ENCODE measurements at places on chromosomes 1 and 21.

- no peak for DNase-seq
These were observed 5.0 kb downstream of the MEF2D start for GRCh38 chr1:156495401-156496140.

GRCh38 chr1:110008971-110009565, 24.5 kb downstream of the AHCYL1 start:
- no peak for DNase-seq

GRCh38 chr1:29719253-29719652, 482.9 kb downstream of the PTPRU start:
- no peak for DNase-seq

DNA sequence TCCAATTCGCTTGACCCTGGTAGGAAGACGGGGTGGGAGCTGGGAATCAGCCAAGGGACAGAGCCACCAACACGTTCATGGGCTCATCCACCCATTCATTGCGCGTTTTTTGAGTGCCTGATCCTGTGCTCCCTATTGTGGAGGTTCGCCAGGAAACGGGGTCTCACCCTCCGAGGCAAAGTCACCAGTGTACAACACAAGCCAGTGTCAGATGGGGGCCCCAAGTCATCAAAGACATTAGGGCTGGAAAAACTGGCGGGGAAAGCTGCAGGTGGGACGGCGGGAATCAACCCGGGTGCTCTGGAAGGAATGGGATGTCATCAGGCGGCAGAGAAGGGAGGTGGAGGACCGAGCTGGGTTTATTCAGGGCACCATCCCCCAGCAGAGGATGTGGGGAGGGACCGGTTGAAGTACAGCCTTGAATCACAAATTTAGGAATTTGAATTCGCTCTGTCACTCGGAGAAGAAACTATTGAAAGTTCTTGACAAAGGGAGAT, 667 bp upstream of the NID1 start:
- no peak for DNase-seq

- no peak for DNase-seq
These were observed 7.5 kb upstream of the FMO3 start for GRCh38 chr1:171083222-171083621.

DNA sequence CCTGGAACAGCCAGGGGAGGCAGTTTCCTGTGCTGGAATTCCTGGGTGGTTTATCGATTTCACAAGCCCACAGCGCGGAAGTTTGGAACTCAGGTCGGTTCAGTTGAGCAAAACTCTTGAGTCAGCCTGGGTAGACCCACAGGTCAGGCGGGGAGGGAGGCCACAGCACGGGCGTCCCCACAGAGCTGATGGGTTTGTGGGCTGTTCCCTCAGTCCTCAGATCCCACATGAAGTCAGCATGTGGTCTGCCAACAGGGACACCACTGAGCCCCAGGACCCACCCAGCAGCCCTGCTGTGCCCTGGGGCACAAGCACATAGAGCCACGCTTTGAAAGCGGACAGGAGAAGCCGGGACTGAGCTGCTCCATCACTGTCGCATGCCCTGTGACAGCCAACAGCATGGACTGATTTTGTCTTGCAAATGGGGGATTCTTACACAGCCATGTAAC, 17.4 kb downstream of the BMP8A start:
- DNase-seq: no peak

DNA sequence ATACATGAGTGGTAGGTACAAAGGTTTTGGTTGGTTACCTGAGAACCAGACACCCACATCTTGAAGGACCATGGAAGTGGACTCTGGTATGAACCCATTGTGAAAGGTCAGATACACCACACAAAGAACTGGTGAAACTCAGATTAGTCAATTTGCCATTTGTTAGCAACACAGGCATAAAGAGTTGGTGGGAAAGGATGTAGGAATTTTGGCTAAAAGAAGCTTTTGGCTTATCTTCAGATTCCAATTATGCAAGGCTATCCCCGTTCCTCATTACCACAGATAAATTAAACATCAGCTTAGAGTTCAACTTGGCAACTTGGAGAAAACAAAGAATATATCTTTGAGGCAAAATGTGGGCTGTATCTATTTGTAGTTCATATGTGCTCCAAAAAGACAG, 87.0 kb upstream of the IRF2BP2 start:
- no peak for DNase-seq

DNA sequence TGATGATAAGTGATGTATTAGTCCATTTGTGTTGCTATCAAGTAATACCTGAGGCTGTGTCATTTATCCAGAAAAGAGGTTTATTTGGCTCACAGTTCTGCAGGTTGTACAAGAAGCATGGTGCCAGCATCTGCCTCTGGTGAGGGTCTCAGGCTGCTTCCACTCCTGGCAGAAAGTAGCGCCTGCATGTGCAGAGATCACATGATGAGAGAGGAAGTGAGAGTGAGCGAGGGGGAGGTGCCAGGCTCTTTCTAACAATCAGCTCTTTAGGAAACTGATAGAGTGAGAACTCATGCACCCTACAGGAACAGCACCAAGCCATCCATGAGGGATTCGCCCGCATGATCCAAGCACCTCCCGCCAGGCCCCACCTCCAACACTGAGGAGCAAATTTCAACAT, 2.2 kb upstream of the FHAD1 start:
- no peak for DNase-seq

- DNase-seq: no peak
These were observed 59.0 kb upstream of the CD1D start for GRCh38 chr1:158121604-158122254.

DNA sequence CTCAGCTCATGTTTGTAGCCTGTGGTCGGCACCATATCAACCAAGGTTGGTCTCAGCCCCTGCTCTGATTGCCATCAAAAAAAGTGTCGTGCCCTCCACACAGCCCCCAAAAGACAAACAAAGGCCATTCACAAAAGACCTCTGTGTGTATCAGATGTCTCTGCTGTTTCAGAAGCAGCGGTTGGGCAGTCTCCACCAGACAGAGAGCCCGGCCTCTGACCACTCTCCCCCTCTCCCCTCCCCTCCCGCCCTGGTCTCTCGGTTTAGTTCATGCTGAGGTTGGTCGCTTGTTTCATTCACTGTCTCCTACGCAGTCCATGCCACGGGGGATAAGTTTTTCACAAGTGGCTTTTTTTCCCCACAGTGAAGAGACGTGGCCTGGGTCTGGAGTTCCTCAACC, 27.1 kb downstream of the ACTA1 start:
- DNase-seq: no peak

DNA sequence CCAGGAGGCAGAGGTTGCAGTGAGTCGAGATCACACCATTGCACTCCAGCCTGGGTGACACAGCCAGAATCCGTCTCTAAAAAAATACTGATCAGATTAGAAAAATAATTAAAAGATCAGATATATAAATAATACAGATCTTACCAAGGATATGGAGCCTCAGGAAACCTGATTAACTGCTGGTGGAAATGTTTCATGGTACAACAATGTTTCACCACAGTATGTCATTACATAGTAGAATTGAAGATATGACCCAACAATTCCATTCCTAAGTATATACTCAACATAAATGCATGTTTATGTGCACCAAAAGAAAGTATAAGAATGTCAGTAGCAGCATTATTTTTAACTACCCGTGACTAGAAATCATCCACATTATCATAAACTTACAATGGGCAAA, 41.7 kb downstream of the CD53 start:
- DNase-seq: no peak

- DNase-seq: no peak
These were observed 2.9 kb upstream of the SYT2 start for GRCh38 chr1:202713110-202713509.

GRCh38 chr1:37997256-37998088, 7.7 kb upstream of the SF3A3 start:
- no peak for DNase-seq

GRCh38 chr1:99645699-99646531, at the start of gene PALMD:
PALMD (plus strand) TSS chr1:99646113; CDS start chr1:99646318, 205 bp downstream.
- DNase-seq: no peak

GRCh38 chr21:24395320-24395923, 1211.9 kb downstream of the MRPL39 start:
- no peak for DNase-seq

DNA sequence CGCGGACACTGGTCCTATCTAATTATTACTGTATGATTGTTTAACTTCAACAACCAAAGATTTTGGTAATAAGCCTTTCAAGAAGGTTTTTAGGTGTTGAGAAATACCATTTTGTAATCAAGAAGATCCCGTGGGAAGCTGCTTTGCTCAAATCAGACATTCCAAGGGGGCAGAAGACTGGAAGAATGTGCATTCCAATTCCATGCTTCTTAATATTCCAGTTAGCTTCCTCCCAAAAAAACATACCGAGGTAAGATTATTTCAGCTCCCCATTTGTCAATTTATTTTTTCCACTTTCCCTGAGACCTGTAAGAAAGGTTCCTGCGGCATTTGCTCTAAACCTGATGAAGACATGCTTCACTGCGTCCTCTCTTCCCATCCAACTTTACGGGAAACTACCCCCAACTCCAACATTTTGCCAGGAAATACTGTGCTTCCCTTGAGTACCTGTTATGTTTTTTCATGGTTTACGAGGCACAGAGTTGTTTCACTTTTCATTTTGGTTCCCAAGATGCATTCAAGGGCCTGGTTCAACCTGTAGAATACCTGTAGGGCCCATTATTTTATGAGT, 4.1 kb downstream of the CNN3 start:
- no peak for DNase-seq

- no peak for DNase-seq
These were observed 1.7 kb downstream of the F5 start for GRCh38 chr1:169584483-169585144.

DNA sequence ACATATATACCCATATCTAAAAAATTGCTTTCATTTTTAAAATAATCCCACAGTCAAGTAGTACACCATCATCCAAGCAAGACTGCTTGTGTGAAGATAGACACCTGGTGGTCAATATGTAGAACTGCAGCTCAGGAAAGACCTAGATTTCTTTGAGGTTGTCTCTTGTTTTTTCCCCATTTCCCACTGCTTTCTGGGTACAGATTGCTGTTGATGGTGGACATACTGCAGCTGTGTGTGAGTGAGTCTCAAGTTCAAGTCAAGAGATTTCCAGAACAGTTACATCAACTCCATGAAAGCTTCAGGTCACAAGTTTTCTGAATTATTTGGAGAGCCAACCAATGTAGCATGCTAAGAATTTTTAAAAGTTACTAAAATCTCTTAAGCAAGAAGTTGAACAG, 306.4 kb downstream of the DUSP10 start:
- peak; percentile 60 for DNase-seq

- no peak for DNase-seq
These were observed 20.9 kb upstream of the RPL11 start for GRCh38 chr1:23670709-23671108.

- DNase-seq: peak; percentile 5
These were observed at the start of gene KIF26B for GRCh38 chr1:245154429-245155271. KIF26B (plus strand) TSS chr1:245154985; CDS start chr1:245155425, 440 bp downstream.

- no peak for DNase-seq
These were observed 8.7 kb downstream of the SLAMF7 start for GRCh38 chr1:160747717-160748116.

DNA sequence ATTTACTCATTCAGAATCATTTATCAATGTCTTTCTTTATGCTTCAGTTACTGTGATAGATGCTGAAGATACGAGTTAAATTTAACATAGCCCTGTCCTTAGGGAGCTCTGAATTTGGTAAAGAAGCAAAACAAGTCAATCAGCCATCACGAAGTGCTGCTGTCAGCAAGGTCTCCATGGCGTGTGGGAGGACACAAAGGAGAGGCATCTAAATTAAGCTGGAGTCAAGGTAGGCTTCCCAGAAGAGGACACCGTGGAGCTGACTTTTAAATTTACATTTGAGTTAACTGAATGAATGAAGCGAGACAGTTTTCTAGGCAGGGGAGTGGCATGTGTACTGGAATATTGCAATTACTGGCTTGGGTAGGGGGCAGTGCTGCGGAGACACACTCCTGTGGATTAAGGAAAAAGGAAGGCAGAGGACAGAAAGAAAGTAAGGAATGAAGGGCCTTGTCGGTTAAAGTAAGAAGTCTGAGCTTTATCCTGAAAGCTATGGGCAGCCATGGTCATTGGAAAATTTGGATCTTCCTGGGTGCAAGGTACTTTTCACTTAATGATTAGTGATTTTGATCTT, 41.3 kb upstream of the C1orf87 start:
- DNase-seq: no peak

- no peak for DNase-seq
These were observed 8.2 kb downstream of the TTLL7 start for GRCh38 chr1:83990734-83991133.

- no peak for DNase-seq
These were observed 15.6 kb upstream of the GRHL3 start for GRCh38 chr1:24303600-24303999.

- DNase-seq: no peak
These were observed 613.3 kb downstream of the PLPP3 start for GRCh38 chr1:55965981-55966461.

- peak; percentile 62 for DNase-seq
These were observed 126.7 kb upstream of the CSF3R start for GRCh38 chr1:36609241-36610027.

DNA sequence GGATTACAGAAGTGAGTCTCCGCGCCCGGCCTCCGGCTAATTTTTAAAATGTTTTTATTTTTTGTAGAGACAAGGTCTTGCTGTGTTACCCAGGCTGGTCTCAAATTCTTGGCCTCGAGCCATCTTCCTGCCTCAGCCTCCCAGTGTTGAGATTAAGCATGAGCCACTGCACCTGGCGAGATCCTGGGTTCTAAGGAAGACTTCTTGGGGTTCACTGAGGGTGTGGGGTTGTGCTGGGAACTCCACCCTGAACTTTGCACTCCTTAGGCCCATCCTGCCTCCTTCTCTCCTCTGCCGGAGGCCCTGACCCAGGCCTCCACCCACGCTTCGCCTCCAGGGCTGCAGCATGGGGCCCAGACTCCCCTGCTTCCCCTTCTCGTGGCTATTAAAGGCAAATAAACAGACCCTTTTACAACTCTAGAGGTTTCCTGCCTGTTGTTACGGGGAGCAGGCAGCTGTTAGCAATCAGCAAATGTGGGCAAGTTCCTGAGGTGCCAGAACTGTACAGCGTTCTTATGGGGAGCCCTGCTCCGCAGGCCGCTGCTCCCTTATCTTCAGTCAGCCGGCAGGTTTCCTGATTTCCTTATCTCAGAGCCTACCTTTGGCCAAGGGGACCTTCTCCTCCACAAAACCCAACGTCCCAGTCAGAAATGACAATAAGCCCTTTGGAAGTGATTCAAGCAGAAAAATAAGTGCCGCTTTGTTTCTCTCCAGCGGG, 41.0 kb upstream of the LIN9 start:
- no peak for DNase-seq

DNA sequence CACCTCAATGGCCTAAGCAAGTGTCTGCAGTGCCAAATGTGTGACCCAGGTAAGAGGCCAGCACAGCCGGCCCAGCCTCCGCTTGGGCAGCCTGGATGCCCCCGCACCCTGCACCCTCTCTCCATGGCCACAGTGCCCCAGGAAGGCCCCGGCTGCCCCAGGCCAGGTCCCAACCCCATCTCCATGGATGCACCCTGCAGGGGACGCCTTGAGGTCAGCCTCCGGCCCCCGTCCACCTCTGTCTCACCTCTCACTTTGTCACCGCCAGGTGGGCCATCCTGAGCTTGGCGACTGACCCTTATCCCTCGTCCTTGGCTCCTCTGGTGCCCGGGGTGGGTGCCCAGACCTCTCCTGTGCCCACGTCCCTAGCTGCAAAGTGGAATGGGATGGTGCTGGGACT, 2.2 kb downstream of the TNFRSF14 start:
- DNase-seq: no peak
